Stomach (tissue), 19 donors: ENCODE measurements at places on chromosomes 2 and 18. TPM values are rescaled to one million over a fixed set of nuclear protein-coding genes. Genes with fewer than 3 reads are reported as not detected.
A peak's percentile ranks its signal among the peaks of the same experiment; 100 is the strongest.

GRCh38 chr2:148646231-148646559, 1.6 kb downstream of the EPC2 start:
- DNase-seq = no peak

GRCh38 chr2:164793529-164793928, 48.1 kb downstream of the COBLL1 start:
- no peak for DNase-seq

GRCh38 chr18:2994603-2995432, 18.1 kb downstream of the LPIN2 start:
- no peak for DNase-seq

- peak; percentile 67 for DNase-seq
Measured at GRCh38 chr18:8937160-8938094, 165.1 kb upstream of the NDUFV2 start.

DNA sequence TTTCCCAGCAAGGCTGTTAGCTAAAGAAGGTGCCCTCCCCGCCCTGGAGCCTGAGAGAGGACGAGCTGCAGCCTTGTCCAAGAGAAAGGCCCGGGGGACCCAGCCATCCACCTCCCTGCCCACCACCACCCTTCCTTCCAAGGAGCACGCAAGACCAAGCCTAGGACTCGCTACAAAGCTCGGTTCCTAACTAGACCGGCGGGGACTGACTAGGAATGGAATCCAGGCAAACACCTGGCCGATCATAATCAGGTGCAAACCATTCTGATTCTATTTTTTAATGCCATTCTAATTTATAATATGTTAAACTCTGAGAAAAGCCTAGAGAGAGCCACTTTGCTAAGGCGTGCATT, 19.7 kb upstream of the TUBB6 start:
- DNase-seq = no peak

Gene TNFRSF11A
- 50.3 TPM for total RNA-seq

Gene LMAN1
- total RNA-seq = 44.2 TPM

Gene ALPI
- total RNA-seq = not detected

DNA sequence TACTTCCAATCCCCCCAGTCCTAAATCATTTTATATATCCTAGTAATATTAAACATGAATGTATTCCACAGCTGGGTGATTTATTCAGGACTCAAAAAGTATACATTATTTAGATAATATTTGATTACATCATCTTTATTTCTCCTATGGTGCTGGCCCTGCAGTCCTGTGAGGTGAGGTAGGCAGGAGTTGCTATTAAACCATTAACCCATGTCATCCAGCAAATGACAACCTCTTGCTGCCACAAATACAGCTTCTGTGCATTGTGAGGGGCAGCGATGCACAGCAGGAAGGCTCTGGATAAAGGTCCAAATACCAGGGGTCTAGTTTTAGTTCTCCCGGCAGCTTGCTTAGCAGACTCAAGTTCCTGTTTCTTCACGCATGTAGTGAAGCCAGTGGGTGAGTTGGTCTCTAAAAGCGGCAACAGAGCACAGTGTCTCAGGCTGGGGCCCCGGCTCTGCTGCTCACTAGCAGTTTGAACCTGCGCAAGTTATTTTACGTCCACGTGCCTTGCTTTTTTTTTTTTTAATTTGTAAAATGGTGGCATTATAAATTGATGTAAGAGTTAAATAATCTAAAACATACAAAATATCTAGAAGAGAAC, 36.1 kb downstream of the INSIG2 start:
- DNase-seq = peak; percentile 14

DNA sequence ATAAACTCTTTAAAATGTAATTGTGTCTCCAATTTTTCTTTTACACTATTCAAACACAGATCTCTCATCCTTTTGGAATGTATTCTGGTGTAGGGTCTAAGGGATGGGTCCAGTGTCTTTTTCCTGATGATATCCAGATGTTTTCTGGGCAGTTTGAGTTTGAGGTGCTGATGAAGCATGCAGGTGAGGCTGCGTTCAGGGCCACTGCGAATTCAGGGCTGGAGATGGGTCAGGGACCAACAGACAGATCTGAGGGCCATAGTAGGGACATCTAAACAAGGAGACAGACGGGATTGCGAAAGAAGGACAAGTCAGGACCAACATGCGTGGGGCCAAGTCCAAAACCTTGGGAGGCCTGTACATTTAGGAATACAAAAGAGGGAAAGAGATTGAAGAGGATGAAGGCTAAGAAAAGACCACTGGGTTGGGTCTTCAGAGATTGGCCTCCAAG, 70.2 kb downstream of the ACAA2 start:
- no peak for DNase-seq

DNA sequence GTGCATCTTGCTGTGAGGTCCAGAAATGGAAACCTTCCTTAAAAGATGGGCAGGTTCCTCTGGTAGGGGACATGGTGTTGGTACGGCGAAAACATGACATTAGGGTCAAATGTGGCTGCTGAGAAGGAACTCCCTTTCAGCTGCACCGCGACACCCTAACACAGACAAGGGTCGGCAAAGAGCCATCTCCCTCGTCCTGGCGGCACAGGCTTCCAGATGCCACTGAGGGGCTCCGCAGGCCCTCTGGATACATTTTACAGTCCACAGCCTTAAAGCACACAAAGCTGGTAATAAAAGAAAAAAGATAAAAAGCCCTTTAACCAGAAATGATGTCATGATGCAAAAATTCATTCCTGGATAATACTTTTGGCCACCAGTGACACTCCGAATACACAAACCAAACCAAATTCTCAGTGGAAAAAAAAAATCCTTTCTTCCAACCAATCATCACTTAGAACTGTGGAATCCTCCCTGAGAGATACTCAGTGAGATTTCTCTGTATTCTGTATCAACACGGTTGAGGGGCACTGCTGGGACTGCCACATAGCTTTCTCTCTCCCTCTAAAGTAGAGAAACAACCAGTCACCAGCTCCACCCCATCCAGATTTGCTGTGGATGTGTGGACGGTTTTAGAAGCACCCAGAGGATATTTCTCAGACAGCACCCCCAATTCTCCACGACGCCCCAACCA, 174.8 kb downstream of the HDAC4 start:
- peak; percentile 74 for DNase-seq

Gene TACR1
- total RNA-seq = 3.5 TPM

GRCh38 chr2:10326151-10326616, 23.5 kb downstream of the HPCAL1 start:
- no peak for DNase-seq

DNA sequence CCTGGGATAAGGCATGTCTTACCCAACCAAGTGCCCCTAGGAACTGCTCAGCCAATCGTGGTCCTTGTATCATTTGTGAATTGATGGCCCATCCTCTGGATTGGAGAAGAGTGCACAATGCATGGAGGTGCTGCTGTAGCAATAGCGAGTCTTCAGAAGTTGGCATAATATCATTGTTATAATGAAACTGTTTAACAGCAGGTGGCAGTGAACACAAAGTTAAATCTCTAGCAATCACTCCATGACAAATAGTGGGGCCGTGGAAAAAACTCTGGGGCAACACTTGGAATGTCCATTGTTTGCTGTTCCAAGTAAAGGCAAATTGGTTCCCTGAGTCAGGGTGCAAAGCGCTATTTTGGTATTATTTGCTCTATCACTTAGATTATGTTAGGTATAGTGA, 11.4 kb downstream of the REG1A start:
- peak; percentile 32 for DNase-seq

- no peak for DNase-seq
Measured at GRCh38 chr2:144258154-144258553, 261.8 kb downstream of the ZEB2 start.

Gene RAB17
- 16.3 TPM for total RNA-seq

- DNase-seq = no peak
Measured at GRCh38 chr18:2411381-2411960, 159.8 kb downstream of the METTL4 start.

Gene MARCO
- 16.3 TPM for total RNA-seq

DNA sequence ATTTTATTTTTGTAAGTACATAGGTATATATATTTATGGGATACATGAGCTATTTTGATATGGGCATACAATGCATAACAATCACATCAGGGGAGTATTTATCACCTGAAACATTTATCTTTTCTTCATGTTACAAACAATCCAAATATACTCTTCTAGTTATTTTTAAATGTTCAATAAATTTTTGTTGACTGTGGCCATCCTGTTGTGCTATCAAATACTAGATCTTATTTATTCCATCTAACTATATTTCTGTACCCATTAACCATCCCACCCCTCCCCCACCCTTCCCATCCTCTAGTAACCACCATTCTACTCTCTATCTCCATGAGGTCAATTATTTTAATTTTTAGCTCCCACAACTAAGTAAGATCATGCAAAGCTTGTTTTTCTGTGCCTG, 157.0 kb downstream of the CD226 start:
- no peak for DNase-seq

GRCh38 chr2:120982598-120982997, 246.9 kb downstream of the GLI2 start:
- no peak for DNase-seq

GRCh38 chr2:182907081-182907830, 40.8 kb upstream of the FRZB start:
- no peak for DNase-seq

Gene ACTG2
- total RNA-seq = 1,470 TPM

Gene CROCC2
- total RNA-seq = 4.9 TPM

Gene DUSP2
- 5.8 TPM for total RNA-seq

Gene DNAH7
- total RNA-seq = 48.1 TPM

GRCh38 chr2:117855886-117856285, 41.4 kb downstream of the DDX18 start:
- DNase-seq = no peak

DNA sequence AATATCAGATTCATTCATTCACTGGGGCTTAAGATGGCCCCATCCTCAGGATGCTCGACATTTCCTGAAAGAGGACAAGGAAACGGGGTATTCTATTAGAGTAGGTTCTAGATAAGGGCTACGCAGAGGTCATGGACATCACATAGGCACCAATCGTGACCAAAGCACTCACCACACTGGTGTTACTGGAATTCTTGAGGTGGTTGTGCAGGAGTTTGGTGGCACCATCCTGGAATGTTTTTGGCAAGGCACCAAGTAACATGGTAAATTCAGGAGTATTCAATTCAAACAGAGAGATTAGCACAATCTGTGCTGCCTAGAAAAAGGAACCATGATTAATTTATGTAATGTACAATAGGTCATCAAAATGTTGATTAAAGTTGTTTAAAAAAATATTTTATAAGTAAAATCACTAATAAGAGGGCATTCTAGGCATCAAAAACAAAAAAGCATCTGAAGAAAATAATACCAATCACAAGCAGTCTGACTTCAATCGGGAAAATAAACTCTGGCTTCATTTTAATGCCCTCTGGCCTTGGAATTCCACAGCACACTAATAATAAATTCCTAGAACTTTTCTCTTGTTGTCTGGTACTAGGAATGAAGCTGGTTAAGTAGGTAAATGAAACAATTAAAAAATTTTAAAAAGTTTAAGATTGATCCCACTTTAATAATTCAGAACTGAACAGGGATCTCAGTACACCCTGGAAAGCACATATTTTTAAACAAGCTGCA, 102.8 kb upstream of the TFCP2L1 start:
- DNase-seq = no peak

GRCh38 chr2:161237392-161238264, 70.6 kb upstream of the PSMD14 start:
- peak; percentile 49 for DNase-seq

GRCh38 chr2:85920810-85921545, 32.2 kb upstream of the ST3GAL5 start:
- DNase-seq = no peak

GRCh38 chr2:225735844-225736243, 336.3 kb downstream of the NYAP2 start:
- DNase-seq = peak; percentile 52

DNA sequence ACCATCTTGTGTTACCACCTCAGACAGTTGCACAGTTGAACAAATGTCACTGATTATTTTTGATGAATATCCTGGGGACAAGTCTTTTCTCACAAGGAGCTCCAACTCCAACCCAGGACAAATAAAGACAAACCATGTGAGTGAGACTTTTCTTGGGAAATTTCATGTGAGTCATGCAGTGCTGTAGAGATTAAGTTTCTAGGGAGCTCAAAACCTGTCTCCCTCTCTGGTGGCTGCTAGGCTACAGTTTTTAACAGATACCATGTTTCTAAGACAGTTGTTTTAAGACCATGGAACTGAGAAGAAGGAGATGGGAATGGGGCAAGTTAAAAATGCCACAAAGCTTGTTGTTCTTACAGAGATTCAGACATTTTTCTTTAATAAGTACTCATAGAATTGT, 255.5 kb downstream of the RIT2 start:
- DNase-seq = peak; percentile 44

DNA sequence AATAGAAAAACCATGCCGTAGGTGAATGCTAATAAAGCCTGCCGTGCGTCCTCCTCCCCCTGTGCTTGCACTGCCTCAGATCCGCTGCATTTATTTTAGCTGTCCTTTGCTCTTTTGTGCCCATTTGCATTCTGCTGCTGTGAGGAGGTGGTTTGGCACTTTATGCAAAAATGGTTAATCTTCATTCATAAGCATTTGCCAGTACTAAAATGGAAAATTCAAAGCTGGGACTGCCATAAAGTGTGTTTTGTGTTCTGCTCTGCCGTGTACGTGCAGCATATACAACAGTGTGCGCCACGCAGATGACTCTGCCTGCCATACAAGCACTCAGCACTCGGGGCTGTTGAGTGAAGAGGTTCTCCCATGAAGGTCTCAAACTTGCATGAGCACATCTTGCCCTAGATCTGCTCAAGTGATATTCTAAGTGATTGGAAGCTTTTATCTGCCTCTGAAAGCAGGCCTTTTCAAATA, 73.6 kb downstream of the SPATS2L start:
- DNase-seq = no peak

Gene CAVIN2
- 5.8 TPM for total RNA-seq
